ENCODE measurements at places on chromosomes 1 and 21.

- no peak for DNase-seq
These were observed 52.3 kb upstream of the LBR start for GRCh38 chr1:225479996-225480720.

GRCh38 chr1:110173466-110174105 lies 23.3 kb downstream of the SLC6A17 start:
- DNase-seq = no peak

DNA sequence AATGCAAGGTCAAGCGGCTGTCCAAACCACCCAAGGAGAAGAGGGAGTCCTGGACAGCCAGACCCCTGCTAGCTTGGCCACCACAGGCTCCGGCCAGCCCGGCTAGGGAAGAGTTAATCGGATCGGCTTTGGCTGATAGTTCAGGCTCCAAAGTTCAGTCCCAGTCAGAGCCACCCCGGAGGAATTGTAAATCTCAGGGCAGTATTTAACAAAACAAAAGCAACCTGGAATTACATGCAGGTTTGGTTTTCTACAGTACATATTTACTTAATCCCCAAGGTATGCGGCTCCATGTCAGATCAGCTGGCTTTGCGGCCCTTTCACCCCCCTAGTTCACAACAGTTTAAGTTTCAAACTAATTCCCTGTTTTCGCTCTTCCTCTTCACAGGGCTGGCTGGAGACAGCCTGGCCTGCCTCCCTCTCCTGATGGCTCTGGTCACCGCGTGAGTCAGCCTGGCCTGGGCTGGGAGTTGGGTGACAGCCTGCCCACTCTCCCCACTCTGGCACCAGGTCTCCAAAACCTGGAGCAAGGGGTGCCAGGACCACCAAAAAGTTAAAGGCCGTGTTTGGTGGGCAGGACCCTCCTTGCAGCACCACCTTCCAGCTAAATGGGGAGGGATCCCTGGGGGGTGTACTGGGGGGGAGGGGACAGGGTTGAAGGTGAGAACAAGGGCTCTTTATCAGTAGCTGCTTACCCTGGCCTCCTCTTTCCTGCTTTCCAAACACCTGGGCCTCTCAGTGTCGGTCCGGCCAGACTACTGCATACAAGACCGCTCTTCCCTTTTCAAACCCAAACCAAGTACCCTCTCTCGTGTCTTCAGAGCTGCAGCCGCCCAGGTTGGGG lies 1.9 kb downstream of the DHRS3 start:
- no peak for DNase-seq

DNA sequence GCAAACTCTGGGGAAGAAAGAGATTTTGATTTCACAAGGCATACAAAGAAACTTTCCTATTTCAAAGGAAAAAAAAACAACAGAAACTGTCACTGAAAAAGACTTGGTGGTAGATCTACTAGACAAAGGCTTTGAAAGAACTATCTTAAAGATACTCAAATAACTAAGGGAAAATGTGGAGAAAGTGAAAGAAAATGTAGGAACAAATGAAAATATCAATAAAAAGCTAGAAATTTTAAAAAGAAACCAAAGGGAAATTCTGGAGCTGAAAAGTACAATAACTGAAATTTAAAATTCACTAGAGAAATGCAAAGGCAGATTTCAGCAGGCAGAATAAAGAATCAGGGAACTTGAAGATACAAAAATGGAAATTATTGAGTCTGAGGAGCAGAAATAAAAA lies 6.2 kb downstream of the COL6A2 start:
- no peak for DNase-seq

DNA sequence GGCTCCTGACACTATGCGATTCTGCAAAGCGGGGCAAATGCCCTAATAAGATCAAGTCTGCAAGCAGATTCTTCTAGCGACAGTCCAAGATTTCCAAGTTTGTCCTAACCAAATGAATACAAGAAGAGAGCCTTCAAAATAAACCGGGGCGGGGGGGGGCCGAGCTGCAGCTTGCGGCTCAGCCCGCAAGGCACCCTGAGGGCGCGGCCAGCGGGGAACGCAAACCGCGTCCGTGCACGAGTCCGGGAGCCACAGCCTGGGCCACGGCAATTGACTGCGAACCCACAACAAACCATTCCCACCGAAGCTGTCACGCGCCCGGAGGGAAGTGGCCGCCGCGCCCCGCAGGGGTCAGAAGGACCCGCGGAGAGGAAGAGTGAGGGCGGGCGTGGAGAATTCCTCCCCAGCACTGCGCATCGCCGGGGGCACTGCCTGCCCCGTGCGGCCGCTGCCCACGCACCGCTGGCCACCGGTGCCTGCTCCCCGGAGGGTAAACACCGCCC lies 687 bp downstream of the TGFBR3 start:
- peak; percentile 65 for DNase-seq
